ENCODE measurements at places on chromosomes 4 and X.
A peak's percentile ranks its signal among the peaks of the same experiment; 100 is the strongest.

DNA sequence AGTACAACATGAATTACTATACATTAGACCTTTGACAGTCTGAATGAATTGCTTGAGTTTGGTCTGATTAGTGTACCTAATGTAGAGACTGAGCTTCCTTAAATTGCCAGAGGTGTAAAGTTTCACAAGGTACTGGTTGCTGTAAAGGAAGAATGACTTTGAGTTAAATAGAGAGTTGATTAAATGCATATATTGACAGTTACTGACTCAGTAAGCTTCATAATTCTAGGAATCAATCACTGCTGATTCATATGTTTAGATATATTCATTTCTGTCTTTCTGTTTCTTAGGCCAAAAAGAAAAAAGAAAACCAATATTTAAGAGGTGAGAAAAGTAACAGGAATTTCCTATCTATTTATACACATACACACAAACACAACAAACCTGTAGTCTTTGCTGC lies 16.2 kb upstream of the ART3 start:
- DNase-seq, result no peak

- no peak for DNase-seq
Observed at GRCh38 chr4:141376769-141377168, 156.1 kb downstream of the ZNF330 start.

GRCh38 chrX:53421125-53421524 lies 1.3 kb downstream of the SMC1A start:
- DNase-seq, result no peak

DNA sequence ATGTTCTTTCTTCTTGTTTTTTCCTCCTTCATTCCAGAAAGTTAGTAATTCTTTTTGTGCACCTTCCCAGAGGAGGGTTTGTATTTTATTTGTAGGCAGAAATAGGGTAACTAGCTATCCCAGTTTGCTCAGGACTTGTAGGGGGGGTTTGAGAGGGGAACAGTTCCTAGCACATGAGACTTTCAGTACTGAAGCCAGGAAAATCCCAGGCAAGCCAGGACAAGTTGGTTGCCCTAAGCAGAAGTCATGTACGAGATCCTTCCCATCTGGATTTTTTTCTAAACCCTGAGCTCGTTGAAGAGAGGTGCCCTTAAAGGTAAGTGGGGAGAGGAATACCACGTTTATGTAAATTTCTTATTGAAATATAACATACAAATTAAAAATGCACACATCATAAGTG lies 15.6 kb upstream of the TAB3 start:
- DNase-seq, result no peak

GRCh38 chr4:129355516-129355915 lies 259.6 kb downstream of the C4orf33 start:
- peak; percentile 52 for DNase-seq

DNA sequence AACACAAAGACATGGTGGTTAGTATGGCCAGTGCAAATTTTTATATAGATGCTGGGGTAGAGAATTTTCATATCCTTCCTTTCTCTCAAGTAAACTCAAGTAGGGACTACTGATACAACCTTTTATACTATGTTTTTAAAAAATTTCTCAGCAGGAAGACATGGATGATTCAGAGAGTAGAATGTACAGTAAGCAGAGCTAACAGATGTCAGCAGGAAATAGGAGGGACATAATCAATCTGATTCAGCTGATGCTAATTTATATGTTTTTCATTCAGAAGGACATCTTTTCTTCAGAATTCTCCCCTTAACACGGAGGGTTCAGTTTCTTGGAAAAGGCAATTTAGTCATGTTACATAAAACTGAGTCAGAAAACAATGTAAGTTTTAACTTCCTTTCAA lies 95.4 kb downstream of the GRIA2 start:
- peak; percentile 15 for DNase-seq

DNA sequence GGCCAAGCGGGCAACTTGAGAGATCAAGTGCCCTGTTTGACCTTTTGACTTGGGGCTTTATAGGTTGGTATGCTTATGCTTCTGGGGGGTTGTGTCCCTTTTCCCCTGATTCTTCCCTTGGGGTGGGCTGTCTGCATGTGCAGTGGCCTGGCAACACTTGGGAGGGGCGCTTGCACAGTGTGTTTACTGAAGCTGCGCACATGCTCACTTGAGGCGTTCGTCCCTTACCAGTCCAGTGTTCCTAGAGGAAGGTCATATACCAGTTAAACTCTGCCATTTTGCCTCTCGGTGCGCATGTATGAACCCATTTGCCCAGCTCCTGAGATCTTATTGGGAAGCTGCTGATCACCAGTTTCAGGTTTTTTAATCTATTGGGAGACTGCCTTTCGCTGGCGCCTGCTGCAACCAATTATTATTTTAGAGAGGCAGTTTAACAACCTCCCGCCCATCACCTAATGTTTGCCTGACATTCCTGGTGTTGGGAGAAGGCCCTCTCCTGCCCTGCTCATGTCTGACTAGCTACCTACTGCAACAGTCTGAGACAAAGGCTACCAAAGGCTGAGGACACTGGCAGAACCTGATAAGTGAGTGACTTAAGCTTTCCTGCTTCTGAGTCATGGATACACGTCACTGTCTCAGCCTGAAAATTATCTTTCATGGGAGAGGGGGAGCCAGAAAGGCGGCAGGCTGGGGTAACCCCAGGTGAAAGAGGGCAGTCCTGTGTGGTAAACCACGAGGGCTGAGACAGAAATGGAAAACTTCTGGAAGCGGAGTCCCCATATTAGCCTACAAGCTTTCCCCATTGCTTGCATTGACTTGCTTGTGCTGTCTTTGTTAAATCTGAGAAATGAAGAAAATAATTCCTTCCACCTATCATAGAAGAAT lies 97.6 kb downstream of the CPE start:
- peak; percentile 62 for DNase-seq

- DNase-seq, result no peak
Observed at GRCh38 chrX:132023896-132024386, 839 bp downstream of the STK26 start.

DNA sequence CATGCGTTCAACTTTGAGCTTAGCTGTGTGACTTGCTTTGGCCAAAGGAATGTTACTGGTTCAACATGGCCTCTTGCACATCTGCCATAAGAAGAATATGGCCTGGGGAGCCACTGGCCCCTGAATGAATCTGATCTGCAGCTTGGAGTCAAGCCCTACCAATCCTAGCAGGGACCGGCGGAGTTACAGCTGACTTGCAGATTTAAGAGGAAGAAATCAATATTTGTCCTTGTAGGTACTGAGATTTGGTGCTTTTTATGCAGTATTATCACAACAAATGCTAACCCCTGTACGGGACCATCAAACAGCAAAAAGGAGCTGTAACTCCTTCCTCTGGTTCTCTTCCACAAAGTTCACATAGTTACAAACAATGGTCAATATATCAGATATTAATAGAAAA lies 252.0 kb downstream of the LDB2 start:
- no peak for DNase-seq

DNA sequence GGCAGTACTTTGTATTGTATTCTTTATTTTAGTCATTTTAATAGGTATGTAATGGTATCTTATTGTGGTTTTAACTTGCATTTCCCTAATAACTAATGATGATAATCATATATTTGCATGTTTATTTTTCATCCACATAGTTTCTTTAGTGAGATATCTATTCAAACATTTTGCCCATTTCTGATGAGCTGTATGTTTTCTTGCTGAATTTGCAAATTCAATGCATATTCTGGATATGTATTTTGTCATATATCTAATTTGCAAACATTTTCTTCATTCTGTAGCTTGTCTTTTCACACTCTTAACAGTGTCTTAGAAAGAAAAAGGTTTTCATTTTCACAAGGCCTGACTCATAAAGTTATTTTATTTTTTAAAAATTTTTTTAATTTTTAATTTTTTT lies 372.1 kb downstream of the ZNF674 start:
- DNase-seq, result no peak

DNA sequence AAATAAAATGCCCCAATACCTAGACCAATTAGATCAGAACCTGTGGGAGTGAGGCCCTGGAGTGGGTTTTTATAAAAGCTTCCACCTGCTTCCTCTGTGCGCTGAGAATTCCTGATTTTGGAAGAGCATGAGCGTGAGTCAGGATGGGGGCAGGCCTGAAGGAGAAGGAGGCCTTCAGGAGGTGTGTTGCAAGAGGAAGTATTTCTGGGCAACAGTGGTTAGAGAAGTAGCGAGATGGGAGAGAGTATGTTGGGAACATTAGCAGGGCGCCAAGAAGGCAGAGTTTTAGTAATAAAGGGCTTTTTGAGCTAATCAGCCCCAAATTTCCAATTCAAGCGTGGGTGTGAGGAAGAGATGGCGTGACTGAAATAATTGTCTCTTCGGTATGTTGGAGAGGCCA lies 349.8 kb downstream of the UNC5C start:
- no peak for DNase-seq

- peak; percentile 35 for DNase-seq
Observed at GRCh38 chr4:119835613-119835910, 207.0 kb upstream of the PDE5A start.

DNA sequence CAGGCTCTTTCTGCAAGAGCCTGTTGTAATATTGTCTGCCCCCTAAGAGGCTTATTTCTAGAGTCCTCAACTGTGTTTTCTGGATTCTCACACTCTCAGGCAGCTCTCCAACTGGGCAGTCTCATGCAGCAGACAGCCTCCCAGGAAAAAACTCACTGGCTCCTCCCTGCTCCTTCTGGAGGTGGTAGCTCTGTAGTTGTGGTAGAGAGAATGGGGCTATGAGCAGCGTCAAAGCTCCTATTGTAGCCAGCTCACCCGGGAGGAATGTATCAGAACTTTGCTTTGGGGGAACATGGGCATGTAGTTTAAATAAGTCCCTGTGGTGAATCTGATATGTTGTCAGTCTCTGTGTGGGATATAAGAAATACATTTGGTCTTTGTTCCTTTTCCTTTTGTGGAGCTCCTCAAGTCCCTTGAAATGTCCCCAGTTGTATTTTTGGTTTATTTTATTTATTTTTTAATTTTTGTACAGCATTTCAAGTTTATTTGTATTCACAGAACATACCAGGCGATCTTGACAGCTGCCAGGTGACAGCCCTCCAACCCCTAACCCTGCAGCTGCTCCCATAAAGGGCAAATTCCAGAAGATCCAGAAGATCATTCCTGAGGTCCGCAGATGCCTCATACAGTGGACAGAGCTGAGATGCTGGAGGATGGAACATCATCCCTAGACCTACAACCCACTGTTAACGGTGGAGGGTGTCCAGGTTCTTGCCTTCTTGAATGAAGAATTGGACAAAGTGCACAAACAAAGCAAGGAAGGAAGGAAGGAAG lies 45.7 kb downstream of the TRIM61 start:
- DNase-seq, result no peak

- peak; percentile 45 for DNase-seq
Observed at GRCh38 chr4:75672461-75673026, 667 bp downstream of the G3BP2 start.

GRCh38 chr4:89305028-89305427 lies 2.6 kb downstream of the GPRIN3 start:
- DNase-seq, result no peak

GRCh38 chrX:129771266-129771995 lies 8.3 kb upstream of the SASH3 start:
- no peak for DNase-seq

DNA sequence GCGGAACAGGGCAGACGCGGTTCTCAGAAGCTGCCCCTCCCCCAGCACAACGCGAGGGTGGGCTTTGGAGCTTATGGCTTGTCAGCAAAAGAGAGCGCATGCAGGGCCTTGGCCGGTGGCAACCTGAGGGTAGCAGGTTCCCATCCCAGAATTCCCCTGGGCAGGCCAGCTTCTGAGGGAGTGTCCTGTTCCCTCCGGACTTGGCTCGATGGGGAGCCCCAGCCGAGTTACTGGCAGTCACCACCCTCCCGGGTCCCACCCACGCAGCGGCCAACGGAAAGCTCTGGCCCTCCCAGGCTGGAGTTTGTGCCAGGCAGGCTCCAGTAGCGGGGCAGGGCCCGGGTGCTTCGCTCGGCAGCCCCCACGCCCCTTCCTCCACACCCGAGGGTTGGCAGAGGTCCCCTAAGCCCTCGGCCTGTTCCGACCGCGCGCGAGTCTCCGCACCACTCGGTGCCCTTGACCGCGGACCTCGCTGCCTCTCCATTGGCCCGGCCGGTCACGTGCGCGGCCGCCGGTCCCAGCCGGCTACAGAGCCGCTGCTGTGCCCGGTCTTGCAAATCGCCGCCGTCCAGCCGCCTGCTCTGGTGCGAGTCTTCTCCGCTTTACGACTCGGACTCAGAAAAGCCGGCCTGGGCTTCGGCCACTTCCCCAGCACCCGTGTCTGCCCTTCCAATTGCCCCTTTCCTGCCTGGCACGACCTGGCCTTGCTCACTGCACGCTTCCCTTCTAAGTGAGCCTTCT lies 20.9 kb upstream of the MTM1 start:
- DNase-seq, result peak; percentile 37

DNA sequence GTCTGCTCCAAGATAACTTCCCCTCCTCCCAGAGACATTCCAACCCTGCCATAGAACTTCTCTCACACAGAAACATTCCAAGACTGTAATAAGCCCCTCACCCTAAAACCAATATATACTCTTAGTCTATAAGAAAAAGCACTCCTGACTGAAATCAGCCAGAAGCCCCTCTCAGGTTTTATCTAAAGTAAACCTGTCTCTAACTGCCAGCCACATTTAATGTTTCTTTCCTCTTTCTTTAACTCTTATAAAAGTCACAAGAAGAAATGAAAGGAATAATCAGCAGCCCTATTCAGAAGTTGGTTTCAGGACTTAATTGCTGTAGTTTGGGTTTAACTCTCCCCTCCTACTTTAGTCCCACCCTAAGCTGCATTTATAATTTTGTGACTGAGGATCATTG lies 165.0 kb upstream of the ZCCHC13 start:
- DNase-seq, result no peak

DNA sequence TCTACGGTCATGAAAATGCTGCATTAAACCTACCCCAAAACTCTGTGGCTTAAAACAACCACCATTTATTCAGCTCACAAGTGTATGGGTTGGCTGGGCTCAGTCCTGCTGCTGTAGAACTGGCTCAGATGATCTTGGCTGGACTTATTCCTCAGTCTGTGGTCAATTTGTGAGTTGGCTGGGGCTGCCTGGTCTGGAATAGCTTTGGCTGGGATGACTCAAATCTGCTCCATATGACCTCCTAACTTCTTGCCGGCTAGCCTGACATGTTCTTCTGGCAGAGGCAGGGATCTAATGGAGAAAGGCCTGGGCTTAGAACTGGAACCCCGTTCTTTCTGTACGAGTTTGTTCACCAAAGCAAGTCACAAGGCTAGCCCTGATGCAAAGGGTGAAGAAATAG lies 71.7 kb downstream of the CFAP299 start:
- peak; percentile 87 for DNase-seq

DNA sequence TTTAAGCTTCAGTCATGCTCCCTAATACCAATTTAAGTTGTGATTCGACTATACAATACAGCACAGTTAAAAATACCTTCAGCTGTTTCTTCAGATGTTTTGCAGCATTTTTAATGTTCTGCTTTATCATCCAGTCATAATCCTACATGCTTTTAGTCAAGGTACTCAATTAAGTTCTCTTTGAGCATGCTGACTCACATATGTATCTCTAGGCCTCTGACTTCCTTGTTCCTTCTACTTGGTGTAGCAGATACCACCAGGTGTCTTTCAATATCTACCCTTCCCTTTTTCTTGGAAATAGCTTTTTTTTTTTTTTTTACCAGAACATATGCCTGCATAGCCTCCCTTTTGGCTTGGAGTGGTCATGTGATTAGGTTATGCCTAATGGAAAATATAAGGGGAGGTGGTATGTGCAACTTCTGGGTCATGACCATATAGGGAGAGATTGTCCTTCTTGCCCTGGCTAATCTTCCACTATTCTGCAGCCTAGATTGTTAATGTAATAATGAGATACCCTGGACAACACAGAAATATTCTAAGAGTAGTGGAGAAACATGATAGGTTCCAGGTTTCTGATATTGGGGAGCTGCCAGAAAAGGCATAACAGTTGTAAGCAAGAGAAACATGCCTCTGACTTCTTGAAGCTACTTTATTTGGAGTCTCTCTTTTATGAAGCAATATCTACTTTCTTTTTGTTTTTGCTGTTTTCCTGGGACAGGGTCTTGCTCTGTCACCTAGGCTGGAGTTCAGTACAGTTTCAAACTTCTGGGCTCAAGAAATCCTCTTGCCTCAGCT lies 737.2 kb upstream of the SLIT2 start:
- DNase-seq, result no peak

Data from astrocyte of the spinal cord (primary cell).